ENCODE measurements at places on chromosomes 2 and 18.

GRCh38 chr18:77086034-77086433, 46.5 kb downstream of the MBP start:
- DNase-seq, result peak; percentile 50

GRCh38 chr2:167692936-167693335, 554.5 kb downstream of the STK39 start:
- no peak for DNase-seq

DNA sequence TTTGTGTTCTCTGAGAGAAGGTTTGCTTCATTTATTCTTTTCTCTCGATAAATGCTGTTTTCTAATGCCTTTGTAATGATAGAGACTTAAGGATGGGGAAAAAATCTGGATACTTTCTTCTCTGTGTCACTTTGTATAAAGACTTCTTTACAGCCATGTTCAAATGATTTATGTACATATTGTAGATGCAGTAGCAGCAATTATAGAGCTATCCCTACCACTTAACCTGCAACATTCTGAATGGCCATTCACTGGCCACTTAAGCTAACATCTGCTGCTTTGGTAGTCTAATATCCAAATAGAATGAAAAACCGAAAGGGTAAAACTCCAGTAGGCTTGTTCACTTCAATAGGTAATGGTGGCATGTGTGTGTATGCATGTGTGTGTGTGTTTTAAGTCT, 97.8 kb downstream of the CSRNP3 start:
- no peak for DNase-seq

DNA sequence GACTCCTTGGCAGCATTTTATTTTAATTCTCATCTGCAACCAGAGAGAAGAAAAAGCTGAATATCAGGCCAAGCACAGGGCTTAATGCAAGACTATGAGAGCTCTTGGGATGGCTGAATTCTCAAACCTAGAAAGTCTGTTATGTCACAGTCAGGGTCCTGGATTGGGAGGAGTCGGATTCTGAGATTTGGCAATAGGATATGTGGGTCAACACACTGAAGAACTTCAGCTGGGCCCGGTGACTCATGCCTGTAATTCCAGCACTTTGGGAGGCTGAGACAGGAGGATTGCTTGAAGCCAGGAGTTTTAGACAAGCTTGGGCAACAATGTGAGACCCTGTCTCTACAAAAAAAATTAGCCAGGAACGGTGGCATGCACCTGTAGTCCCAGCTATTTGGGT, 102.4 kb downstream of the COL3A1 start:
- DNase-seq, result no peak

GRCh38 chr2:219439506-219439905, 4.9 kb downstream of the SPEG start:
- DNase-seq, result no peak

DNA sequence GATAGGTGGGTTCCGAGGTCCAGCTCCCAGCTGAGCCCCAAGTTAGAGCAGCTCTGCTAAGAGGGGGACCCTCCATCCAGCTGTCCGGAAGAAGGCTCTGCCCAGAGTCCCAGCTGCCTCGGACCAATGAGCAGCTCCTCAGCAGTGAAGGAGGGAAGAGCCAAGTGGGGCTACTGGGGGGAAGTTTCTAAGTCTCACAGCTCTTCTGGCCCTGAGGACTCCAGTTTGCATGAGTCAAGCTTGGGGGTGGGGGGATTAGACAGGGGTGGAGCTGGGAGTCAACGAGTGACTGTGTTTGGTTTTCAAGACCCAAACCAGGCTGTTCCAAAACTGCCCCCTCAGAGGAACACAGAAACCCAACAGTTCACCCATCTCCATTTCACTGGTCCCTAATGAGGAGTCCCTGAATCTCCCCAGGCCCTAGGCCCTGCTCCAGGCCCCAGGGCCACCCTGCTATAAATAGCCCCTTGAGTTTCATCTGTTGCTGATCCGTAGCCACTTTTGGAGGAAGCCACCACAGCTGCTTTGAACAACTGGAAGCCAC, 100.9 kb downstream of the TNS1 start:
- peak; percentile 44 for DNase-seq

DNA sequence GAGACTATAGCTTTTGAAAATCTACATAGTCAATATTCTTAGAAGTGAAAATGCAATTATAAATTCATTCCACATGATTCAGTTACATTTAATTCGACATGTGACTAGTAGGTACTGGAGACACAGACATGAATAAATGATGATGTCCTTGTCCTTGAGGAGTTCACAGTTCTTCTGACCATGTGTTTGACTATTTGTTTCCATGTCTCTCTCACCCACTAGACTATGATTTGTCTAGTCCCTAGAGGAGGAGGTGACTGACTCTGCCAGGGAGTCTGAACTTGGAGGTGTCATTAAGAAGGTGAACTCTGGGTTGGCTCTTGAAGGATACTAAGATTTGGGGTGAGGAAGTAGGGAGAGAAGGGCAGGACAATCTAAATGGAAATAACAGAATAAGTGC, 20.7 kb upstream of the UGP2 start:
- DNase-seq, result no peak

- DNase-seq, result no peak
These were observed 195.5 kb downstream of the CDCA7 start for GRCh38 chr2:173550143-173550542.

GRCh38 chr2:15976354-15976753, 36.0 kb downstream of the MYCN start:
- no peak for DNase-seq

GRCh38 chr2:237510502-237511217, 23.6 kb downstream of the MLPH start:
- no peak for DNase-seq

DNA sequence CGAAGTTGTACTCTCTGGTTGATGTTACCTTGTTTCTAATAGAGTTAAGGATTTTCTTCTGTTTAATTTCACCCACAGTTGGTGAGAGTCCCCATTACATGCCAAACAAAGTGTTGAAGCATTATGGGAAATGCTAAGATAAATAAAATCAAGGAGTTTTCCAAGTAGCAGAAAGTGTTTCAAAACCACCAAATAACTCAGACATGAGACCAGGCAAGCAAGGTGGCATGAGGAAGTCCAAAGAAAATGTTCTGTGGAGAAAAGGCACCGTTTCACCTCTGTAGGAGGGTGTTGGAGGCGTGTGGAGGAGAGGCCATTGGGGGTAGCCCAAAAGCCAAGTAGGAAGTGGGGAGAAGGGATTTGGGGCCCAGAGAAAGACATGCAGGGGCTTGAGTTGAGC, 8.7 kb downstream of the CFAP221 start:
- DNase-seq, result no peak

DNA sequence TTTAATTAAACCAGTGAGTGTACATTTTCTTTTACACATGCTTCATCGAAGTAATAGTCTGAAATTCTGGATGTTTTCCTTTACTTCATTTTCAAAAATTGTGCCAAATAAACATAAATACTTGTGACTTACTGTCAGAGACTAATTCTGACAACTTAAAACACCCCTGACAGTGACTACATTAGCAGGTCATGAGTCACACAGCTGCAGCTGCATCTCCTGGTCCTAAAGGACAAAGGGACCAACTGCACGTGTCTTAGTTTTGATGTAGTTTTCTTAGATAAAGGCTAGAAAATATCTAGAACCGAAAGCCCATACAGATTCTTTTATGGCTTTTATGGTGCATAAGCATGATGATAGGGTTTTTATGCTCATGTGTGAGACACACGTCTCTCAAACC, 29.6 kb upstream of the DSC3 start:
- DNase-seq, result no peak

- DNase-seq, result peak; percentile 58
These were observed 21.3 kb downstream of the OTOF start for GRCh38 chr2:26456440-26457250.

GRCh38 chr2:208279236-208279635, 13.2 kb downstream of the PIKFYVE start:
- no peak for DNase-seq

DNA sequence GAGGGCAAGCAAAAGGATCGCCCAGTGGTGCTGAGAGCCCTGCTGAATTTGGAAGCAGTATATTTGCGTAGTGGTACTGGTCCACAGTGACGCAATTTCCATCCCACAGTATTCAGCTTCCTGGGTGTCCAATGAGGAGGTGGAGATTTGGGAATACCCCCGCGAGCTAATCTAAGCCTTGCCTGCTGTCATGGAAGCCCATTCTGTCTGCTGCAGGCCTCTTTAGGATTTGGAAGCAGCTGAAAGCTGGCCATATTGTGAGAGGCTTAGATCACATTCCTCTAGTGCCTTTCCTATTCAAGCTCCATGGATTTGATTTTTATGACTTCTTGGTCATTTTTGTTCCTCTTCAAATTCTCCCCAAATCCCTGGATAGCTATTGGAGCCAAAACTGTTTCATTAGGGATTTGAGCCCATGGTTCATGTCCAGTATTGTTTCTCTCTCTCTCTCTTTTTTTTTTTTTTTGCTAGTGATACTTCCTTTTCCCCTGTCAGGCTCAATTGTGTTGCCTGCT, 22.3 kb upstream of the DYNC2LI1 start:
- DNase-seq, result no peak

GRCh38 chr2:70673041-70673647, 94.9 kb downstream of the ADD2 start:
- DNase-seq, result no peak

DNA sequence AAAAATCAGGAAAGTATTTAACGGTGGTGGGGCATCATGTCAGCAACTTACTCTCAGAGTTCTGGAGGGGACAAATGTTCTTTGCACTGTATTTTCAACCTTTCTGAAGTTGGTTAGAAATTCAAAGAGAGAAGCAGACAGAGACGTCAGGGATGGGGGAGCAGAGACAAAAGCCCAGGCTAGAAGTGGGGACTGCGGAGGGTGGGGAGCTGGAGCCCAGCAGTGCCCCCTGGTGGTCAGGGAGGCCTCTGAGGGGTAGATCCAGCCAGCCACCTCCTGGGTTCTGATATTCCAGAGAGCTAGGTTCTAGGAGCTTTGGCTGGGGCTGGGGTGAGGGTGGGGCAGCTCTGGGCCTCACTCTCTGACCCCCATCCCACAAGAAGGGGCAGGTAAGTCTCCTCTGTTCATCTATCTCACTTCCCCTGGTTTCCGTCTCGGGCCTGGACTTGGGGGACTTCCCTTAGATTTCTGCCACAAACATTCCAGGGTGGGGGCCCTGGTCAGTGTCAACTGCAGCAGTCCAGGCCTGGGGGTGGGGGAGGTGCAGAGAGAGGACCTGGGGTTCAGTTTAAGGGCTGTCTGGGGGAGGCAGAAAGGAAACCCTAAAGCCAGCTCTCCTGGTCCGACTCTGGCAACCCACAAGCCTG, 8.9 kb downstream of the TNS1 start:
- peak; percentile 57 for DNase-seq

GRCh38 chr2:136128366-136128765, 10.4 kb upstream of the CXCR4 start:
- DNase-seq, result no peak

DNA sequence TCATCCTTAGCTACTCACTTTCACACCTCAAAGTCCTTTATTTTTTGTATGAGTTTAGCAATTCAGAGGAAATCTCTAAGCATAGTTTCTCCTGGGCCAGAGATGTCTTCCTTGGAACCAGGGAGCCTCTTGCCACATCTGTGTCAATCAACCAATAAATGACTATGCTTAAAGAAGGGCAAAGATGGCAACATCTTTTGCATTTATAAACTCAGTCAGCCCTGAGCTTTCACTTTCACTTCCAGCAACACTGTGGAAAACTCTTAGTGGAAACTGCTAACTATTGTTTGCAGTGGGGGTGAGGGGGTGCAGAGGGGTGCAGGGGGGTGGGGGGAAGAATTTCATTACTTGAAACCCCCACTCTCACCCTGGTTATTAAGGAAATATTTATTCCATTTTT, 3.4 kb downstream of the ACVR1C start:
- DNase-seq, result peak; percentile 5

- DNase-seq, result no peak
These were observed 29.5 kb upstream of the IL1R2 start for GRCh38 chr2:101962309-101962708.
